CD4-positive, alpha-beta memory T cell (primary cell): ENCODE measurements at places on chromosomes 12 and 14.

DNA sequence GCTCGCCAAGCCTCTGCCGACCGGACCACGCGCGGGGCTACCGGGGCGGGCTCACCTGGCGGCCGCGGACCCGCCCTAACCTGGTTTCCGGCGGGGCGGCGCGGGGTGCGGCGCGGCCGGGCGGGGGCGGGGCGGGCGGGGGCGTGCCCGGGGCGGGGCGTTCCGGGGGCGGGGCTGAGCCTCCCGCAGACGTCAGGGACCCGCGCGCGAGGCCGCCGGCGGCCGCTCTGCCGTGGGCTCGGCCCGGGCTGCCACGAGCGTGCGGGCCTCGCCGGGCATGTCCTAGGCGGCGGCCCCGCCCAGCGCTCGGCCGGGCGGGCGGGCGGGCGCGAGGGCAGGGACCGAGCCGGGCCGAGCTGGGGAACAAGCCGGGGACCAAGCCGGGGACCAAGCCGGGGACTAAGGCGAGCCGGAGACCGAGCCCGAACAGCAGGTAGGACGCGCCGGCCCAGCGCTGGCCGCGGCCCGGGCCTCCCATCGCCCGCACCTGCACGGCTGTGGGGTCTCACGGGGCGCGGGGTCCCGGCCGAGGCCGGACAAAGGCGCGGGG, at the start of gene CEP170B:
CEP170B (plus strand) TSS at position 188 of the 550 bp plus-strand sequence. CDS start 3,183 bp downstream, outside the sequence.
- DNase-seq = peak; percentile 43

GRCh38 chr12:48031135-48031960, 27.1 kb upstream of the COL2A1 start:
- DNase-seq = no peak

DNA sequence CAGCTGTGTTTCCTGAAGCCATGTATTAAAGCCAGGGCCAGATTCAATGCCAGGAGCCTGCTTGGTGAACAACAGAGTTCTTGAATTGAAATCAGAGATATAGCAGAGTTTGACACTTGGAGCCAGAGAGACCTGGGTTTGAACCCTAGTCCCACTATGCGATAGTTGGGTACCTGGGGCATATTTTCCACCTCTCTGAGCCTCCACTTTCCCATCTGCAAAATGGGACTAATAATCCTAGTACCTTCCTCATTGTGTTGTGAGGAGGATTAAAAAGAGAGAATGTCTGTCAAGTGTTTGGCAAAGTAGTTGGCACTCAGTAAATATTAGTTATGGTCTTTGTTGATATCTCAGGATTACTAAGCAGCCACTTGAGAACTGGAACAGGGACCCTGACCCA, 6.0 kb upstream of the HRK start:
- DNase-seq = no peak

- DNase-seq = no peak
These were observed 88.5 kb upstream of the NCOR2 start for GRCh38 chr12:124655698-124656516.

GRCh38 chr12:66744956-66745383, 66.1 kb upstream of the GRIP1 start:
- DNase-seq = no peak

GRCh38 chr14:28673056-28673455, 93.5 kb upstream of the FOXG1 start:
- no peak for DNase-seq

- no peak for DNase-seq
These were observed 255.7 kb downstream of the ADGRD1 start for GRCh38 chr12:131209082-131210070.
